ENCODE measurements at places on chromosomes 2 and 18.

- DNase-seq = no peak
Observed at GRCh38 chr2:135698838-135699237, 42.8 kb upstream of the UBXN4 start.

GRCh38 chr18:41052625-41053024 is 902.4 kb upstream of the PIK3C3 start:
- no peak for DNase-seq

GRCh38 chr18:6624271-6624660 is 105.2 kb upstream of the ARHGAP28 start:
- no peak for DNase-seq

GRCh38 chr18:61080954-61081528 is 252.2 kb upstream of the CDH20 start:
- DNase-seq = no peak

DNA sequence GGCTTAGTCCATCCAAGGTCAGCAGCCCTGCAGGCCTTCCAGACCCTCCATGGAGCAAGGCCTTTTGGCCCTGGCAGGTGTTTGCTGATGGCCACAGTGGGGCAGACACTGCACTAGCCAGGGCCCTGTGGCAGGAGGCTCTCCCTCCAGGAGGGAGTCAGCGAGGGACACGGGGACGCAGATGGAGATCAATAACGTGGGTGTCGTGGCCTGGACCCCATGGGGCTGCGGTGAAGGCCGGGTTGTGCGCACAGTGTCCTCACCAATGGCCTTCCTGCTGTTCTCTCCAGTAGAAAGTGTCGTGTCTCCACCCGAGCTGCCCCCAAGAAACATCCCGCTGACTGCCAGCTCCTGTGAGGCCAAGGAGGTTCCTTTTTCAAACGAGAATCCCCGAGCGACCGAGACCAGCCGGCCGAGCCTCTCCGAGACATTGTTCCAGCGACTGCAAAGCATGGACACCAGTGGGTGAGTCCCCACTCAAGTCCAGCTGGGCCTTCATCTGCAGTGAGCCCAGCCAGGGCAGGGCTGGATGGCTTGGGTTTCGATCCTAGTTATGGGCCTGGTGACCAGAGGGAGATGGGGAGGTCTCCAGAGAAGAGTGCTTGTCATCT is 65.4 kb downstream of the INPP5D start:
- no peak for DNase-seq

DNA sequence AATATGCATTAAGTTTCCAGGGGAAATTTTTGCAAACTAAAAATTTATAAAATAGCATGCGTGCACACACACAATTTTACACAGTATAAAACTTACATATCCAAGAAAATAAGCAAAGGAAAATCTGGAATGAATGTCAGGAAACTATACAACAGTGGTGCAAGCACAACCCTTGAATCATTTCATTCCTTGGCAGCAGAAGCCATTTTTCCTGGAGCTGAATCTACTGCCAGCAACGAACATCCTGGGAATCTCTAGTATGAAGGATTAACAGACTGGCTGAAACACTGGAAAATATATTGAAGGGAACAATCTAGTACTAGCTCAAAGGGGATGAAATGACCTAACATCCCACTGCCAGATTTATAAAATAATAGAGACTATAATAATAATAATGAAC is 235.3 kb downstream of the DYM start:
- DNase-seq = no peak

- DNase-seq = peak; percentile 80
Observed at GRCh38 chr2:66575625-66576310, 140.8 kb downstream of the MEIS1 start.

DNA sequence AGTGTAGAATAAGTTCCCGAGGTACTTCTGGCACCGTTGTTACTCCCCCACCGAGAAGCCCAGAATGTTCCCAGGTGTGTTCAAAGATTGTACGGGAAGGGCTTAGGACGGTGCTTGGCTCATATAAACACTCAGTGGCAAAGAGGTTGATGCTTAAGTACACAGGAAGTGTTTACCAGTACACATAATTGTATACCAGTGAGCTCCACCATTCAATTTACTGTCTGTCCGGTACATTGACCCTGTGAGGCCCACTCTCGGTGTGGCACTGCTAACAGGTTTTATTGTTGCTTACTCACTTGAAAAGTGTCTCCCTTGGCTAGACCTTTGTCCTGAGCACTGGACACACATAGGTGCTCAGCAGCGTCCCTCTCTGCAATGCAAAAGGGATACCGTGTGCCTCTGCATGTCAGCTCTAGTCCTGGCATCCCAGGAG is 191.0 kb downstream of the NEDD4L start:
- DNase-seq = peak; percentile 52

DNA sequence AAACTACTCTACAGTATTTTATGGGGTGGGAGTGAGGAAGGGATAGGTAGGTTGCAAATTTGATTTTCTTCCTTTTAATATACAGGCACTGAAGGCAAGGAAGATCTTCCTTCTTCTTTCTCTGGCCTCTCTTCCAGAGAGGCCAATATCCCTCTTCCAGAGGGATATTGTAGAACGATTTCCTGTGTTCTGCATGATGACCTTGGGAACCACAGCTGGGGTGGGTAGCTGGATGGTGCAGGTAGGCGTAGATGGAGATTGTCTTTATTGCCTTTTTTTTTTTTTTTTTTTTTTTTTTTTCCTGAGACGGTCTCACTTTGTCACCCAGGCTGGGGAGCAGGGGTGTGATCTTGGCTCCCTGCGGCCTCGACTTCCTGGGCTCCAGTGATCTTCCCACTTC is 49.4 kb downstream of the GATA6 start:
- no peak for DNase-seq

GRCh38 chr2:4844881-4845280 is 847.3 kb upstream of the SOX11 start:
- DNase-seq = no peak

- no peak for DNase-seq
Observed at GRCh38 chr2:132550946-132551345, 119.1 kb downstream of the LYPD1 start.

GRCh38 chr2:222802514-222803196 is 58.2 kb upstream of the ACSL3 start:
- DNase-seq = no peak

DNA sequence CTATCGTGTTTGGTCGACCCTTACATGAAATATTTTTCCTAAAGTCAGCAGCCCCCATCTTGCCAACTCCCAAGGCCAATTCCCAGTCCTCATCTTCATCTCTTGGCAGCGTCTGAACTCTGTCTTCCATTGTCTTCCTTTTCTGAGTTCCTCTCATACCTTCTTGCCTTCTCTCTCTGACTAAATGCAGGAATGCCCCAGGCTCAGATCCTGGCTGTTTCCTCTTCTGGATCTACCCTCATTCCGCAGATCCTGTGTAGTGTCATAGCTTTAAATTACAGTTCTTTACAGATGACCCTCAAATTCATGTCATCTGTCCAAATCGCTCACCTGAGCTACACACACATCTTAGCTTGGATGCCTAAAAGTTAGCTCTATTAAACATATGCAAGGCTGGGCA is 94.7 kb downstream of the MMADHC start:
- peak; percentile 58 for DNase-seq

DNA sequence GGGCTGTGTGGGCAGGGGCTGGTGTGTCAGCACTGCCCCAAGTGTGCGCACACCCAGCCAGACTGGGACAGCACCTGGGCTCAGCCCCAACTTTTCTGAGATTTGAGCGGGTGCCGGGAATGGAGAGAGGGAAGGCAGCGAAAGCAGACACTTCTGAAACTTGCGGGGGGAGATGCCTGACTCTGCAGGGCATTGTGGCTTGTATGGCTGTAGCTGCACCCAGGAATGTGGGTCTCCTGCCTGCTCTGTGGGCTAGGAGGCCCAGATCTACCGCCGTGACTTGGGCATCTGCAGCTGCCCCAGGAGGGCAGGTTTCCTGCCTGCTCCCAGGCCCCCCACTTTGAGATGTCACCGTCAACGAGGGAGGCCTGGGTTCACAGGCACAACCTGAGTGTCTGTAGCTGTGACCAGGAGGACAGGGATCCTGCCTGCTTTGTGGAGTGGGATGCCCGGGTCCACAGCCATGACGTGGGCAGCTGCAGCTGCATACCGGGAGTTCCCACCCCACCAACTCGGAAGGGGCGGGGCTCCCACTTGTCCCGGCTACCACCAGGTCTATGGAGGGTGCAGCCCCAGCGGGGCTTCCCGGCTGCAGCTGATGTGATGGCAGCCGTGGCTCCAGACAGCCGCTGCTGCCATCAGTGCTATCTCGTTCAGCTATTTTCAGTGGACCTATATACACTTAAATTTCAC is 95.3 kb downstream of the DOK6 start:
- no peak for DNase-seq

- no peak for DNase-seq
Observed at GRCh38 chr2:223251656-223252229, 199.8 kb downstream of the KCNE4 start.

- peak; percentile 68 for DNase-seq
Observed at GRCh38 chr18:63063171-63063570, 256.4 kb downstream of the BCL2 start.

DNA sequence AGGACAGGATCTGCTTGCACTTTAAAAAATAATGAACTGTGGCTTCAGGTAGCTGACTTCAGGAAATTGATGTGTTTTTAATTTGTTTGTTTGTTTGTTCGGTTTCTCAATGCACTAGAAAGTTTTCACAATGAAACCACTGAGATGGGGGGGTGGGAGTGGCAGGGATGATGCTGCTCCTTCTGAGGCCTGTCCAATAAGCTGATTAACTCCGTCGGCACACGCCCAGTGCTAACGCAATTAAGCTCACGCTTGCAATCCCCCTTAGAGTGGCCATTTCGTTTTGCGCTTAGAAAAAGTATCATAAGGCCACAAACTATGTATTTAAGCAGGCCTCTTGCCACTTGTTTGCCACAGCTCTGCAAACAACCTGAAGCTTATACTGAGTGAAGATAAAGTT is 12.5 kb upstream of the GPR39 start:
- DNase-seq = no peak

GRCh38 chr2:150388289-150388625 is 99.2 kb downstream of the RND3 start:
- DNase-seq = no peak

DNA sequence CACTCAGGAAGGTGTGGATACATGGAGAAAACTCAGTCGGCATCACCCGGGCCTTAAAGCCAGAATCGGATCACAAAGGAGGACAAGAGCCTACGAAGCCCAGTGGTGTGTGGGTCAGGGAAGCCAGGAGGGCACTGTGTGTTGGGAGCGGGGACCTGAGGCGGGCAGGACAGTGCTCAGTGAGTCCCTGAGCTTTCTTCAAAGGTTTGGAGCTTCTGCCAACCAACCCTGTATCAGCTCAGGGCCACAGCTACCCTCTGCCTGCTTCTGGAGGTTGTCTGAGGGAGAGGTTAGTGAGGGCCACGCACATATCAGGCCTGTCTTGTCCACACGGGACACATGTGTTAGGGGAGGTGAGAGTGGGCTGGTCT is 52.4 kb downstream of the DYSF start:
- DNase-seq = no peak

DNA sequence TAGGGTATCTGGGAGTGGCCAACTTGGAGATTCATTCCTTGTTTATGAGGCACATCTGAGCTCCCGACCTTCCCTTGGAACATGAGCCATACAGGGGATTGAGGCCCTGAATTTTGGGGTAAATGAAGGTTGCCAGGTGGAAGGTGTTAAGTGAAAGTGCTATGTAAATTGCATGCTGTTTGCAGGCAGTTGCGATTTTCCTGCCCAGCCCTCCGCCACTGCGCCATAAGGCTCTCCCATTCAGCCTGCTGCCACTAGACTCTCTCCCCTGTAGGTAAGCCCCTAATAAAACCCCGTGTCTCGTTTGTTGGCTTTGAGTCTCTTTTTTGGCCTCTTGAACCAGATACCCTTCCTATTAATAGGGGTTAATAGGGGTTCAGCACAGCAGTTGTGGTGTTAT is 33.8 kb downstream of the PCARE start:
- DNase-seq = no peak

DNA sequence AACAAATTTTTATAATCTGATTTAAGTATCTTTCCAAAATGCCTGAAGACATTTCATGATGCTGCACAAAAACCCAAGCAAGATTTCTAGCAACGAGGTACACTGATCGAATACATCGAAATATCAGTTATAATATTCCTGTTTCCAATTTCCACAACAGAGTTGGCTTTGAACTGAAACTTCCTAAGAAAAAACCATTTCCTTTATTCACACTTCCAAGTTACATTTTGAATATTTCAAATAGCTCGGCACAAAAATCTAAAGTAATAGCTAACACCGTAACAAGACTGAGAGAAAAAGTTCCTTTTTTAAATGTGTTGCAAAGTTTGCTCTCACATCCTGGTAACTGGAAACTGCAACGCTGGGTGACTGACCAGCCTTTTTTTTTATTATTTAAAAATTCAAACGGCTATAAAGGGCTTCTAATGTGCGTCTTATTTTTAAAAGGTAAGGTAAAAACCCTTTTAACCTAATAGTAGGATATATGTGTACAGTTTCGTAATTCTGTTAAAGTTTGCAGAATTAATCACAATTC is 1.7 kb downstream of the HNRNPLL start:
- no peak for DNase-seq

DNA sequence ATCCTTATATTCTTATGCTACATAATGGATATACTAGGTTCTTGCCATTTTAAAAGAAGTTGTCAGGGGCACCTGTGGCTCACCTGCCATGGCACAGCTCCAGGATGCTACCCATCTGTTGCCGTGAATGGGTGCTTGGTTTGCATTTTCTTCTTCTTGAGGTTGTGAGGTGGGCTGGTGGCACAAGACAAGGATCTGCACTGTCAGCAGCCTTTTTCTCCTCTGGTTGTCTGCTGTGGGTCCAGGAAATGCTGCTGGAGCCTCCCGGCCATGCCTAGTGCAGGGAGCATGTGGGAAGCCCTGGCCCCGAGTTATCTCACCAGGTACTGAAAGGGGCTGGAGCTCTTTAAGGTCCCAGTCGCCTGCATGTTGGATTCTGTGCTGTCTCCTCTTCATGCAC is 2.6 kb downstream of the IL1R1 start:
- no peak for DNase-seq

DNA sequence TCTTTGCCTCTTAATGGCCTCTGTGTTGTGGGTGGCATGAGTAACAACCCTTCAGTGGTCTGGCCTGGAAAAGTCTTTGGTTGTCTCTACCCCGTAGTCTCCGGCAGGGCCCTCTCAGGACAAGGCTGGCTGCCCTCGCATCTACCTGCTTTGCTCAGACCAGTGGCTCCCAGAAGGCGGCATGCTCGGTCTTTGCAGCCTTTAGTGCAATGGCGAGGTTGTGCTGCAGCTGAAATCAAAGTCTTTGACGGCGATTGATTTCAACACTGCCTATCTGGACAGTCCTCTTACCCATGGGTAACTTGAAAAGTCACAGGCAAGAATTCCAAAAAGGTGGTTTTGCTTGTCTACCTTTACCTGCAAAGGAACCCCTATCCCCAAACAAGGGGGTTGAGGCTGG is 95.9 kb downstream of the ALPK2 start:
- no peak for DNase-seq

- no peak for DNase-seq
Observed at GRCh38 chr2:7812231-7812995, 869.4 kb upstream of the ID2 start.

DNA sequence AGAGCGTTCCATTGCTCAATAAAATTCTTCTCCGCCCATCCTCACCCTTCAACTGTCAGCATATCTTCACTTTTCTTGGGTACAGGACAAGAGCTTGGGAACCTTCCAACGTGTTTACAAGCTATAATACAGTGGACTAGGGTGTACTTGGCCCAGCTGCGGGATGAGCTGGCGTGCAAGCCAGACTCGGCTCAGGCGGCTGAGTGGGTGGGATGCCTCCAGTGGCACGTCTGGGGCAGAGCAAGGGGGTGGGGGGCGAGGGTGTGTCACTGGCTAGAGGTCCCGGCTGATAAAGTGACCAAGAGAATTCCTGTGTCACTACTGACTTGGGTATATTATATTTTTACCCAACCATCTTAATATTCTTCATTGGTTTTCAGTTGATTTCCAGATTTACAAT is 179.7 kb downstream of the EVA1A start:
- no peak for DNase-seq

GRCh38 chr2:152600051-152600657 is 117.1 kb downstream of the PRPF40A start:
- no peak for DNase-seq

All from islet precursor cell (in vitro differentiated cells).